HFF-Myc (cell line): ENCODE measurements at places on chromosomes 5 and 9.

DNA sequence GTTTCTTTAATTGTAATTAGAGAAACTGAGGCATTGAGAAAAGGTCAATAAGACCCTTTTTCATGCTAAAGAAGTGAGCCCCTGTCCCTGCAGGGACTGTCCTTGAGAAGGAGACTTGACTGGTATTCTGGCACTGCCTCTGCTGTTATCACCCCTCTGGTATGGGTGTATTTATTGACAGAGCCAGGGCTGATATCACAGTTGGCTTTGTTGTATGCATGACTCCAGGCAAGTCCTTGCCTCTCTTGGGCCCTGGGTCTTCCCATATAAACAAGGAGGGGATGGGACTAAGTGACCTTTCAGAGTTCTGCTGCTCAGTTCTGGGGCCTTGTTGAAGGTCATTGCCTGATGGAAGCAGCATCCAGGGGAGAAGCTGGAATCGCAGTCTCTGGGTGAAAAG lies 71.8 kb upstream of the PPARGC1B start:
- DNase-seq = no peak

DNA sequence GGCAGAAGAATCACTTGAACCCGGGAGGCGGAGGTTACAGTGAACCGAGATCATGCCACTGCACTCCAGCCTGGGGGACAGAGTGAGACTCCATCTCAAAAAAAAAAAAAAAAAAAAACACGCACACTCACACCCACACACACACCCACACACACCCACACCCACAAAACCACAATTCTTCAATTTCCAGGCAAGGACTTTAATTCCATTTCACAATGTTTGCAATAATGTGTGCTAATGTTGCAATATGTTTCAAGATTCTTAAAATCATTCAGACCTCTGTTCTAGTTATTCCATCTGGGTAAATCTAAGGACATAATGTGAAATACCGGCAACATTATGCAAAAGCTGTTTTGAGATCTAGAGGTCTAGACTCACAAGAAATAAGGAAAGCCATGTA lies 28.3 kb downstream of the CCDC69 start:
- DNase-seq = no peak

- no peak for DNase-seq
These were observed 8.3 kb downstream of the KLHL3 start for GRCh38 chr5:137727623-137728022.

DNA sequence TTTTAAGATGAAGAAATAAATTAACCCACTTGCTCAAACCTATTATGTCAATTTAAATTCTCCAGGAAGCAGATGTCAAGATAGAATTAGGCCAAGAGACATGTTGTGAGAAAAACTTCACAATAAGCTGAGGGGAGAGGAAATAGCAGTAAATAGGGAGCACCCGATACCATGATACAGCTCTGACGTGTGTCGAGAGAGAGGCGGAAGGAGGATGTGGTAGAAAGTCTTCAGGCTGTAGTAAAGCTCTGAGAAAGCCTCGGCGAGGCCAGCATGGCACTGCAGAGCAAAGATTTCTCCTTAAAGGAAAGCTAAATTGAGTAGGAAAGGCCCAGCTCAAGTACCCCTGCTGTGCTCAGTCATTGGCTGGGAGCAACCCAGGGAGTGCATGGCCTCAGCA lies 6.0 kb upstream of the PUM3 start:
- no peak for DNase-seq

DNA sequence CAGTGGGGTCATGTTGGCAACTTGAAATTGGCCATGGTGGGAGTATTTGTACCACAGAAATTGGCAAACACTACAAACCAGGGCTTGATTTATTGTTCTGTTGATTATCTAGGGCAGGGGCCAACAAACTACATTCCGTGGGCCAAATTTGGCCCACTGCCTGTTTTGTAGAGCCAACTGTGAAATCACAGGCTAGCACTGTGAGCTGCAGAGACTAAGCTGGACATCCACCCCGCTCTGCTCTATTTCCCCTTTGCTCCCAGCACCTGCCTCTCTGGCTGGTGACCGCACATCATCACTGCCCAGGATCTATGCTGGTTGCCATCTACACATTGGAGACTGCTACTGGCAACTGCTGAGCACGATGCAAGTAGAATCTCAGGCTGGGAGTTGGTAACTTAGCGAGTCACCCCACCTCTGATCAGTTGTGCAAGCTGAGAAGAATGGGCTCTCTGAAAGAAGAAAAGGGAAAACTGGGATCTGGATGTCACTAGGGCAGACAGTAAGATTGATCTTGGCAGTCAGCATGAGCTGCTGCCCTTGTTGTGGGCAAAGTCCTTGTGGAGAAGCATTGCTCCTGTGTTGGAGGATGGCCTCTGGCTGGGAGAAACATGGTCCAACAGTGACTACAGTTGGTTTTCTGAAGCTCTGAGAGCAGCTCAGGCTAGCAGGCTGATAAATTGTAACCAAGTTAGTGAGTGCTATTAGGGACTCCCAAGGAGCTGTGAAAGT lies 144.7 kb upstream of the RAD23B start:
- DNase-seq = no peak

DNA sequence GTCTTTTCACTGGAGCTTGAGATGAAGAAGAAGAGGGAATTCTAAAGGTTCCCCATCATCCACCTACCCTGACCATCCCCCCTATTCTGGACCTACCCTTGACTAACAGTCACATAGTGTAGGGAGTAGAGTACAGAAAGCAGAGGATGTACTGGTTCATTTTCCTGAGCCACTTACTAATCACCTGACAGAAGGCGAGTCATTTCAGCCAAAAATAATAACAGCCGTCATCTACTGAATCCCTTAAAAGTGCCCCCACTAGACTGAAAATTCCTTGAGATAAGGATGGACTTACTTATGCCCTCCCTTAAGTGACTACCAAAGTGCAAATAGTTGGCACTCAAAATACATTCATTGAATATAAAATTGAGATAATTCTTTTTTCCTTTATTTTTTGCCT lies 112.2 kb downstream of the FOXD1 start:
- no peak for DNase-seq

- DNase-seq = no peak
These were observed 6.5 kb upstream of the SYK start for GRCh38 chr9:90795084-90795483.

DNA sequence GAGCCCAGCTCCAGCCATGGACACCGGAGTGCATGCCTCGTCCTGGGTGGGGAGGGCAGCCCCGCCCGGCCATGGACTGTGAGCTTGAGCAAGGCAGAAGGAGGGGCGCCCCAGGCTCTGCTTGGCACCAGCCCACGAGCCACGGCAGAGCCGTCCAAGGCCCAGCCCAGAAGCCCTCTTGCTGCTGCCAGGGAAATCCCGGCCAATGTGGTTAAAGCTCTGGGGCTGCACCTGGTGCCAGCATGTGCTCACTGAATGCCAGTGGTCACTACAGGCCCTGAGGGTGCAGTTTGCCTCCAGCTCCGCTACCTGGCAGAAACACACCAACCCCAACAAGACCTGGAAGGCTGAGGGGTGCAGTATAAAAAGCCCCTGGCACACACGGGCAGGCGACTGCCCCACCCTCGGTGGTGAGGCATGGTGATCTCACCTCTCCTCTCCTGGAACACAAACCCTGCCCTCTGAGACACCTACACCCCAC lies 11.8 kb downstream of the BRD3 start:
- no peak for DNase-seq

GRCh38 chr5:98016771-98017170 lies 756.7 kb upstream of the RGMB start:
- no peak for DNase-seq

- no peak for DNase-seq
These were observed 12.8 kb downstream of the UGCG start for GRCh38 chr9:111909444-111909843.

DNA sequence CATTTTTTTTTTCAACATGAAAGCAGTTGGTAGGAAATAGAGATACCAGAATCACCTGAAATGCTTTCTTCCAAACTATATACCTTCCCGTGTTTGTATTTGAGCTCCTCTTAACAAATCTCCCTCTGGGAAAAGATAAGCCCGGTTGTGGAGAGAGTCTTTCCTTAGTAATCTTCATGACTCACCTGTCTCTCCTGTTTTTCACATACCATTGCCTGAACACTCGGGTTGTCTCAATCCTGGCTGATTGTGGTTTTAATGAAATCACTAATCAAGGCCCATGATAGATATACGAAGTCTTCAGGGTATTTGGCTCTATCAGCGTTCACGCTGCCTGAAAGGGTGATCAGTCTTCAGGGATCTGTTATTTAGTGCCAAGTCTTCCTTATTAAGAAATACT lies 136.7 kb downstream of the MAN2A1 start:
- no peak for DNase-seq

DNA sequence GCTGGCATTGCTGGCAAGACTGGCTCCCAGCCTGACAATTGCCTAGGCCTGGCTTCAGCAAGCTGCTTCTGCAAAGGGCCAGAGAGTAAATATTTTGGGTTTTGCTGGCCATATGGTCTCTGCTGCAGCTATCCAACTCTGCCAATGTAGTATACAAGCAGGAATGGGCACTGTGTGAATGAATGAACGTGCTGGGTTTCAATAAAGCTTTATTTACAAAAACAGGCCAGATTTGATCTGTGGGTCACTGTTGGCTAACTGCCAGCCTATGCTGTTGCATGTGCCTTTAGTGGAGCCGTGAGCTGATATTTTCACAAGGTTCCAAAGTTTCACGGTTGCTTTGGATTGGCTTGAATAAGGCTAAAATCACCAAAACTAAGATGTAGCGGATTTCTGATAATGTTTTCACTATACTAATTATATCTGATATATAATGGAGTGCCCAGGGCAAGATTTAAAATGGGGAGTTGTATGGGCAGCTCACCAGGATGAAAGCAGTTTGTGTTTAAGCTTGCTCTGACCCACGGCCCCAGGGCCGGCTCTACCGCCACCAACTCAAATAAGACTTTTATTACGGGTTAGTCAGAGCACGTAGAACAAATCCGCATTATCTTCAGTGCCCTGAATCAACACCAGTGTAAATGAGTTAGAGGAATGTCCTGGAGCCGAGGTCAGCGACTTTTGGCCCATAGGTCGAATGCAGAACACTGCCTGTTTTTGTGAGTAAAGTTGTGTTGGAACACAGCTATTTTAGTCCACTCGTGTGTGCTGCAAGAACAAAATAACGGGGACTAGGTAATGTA lies 98.6 kb upstream of the DAP start:
- DNase-seq = no peak

- DNase-seq = no peak
These were observed 84.7 kb upstream of the TNFSF8 start for GRCh38 chr9:115015018-115015635.

DNA sequence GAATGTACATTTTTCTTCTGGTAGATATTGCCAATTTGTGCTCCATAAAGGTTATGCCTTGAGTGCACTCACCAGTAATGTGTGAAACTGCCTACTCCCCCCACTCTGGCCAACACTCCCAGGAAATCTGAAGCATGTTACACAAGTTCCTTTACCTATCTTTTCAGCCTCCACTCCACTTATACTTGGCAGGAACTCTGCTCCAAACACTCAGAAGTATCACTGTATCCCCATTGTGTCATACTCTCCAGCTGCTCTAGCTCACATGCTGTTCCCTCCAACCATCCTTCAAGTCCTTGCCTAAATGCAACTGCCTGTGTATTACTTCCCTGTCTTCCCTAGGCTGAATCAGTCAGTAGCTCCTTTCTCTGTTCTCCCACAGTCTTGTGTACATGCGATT lies 28.3 kb downstream of the POU4F3 start:
- no peak for DNase-seq

- no peak for DNase-seq
These were observed 4.4 kb upstream of the TOR4A start for GRCh38 chr9:137273095-137273490.

DNA sequence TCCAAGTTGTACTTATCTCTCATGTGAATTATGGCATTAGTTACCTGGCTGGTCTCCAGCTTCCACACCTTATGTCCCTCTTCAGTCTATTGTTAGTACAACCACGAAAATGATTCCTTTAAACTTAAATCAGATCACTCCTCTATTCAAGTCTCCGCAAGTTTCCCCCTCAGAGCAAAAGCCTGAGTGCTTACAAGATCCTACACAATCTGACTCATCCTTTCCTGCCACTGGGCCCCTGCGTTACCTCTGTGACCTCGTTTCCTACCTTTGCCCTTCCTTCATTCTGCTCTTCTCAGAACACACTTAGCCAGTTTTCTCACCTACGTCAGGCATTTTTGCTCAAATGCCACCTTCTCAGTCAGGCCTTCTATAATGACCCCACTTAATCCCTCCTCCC lies 45.1 kb upstream of the GLIS3 start:
- DNase-seq = no peak

GRCh38 chr5:118461436-118461835 lies 526.9 kb downstream of the DTWD2 start:
- DNase-seq = no peak

- no peak for DNase-seq
These were observed 2257.5 kb upstream of the C9orf72 start for GRCh38 chr9:29830821-29831220.

DNA sequence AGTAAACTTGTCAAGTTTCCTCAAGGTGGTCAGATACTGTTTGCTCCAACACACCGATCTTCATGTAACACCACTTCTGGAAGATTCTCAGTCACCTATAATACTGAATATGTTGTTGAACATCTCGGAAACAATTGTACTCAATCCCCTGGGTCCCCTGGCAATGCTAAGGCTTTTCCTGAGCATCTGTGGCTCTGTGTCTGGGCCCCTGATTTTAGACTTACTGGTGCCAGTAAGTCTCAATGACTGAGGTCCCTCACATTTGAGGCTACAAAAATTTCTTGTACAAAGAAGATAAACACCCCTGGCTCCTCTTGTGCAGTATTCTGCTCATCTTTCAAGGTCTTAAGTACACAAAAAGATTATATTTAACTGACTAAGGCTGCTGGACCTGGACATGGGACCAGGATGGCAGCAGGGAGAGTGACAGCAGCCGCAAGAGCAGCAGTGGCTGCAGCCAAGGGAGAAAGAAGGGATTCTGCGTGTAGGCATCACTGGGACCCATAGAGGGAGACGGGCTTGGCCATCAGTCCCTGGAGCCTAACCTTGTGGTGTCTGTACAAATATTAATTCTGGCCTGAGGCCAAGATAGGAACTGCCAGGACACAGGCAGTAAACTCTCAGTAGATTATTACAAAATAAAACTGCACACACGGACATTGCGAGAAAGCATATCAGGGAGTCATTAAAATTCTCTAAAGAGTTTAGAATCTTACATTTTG lies 49.0 kb upstream of the TNPO1 start:
- no peak for DNase-seq

DNA sequence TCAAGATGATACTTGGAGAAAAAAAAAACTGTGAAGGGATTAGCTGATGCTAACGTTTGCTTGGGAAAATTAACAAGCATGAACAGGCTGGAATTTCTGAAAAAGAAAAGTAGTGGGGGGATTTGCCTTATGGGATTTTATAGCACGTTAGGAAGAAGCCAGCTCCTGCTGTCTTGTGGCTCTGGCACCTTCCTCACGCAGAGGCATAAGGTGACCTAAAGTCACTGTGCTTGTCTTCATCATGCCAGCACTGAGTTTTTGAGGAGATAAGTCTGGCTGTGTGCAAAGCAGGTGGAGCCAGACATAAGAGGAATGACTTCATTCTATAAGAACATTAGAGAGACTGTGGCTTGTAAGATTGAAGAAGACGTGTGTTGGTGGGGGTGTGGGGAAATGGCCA lies 94.4 kb upstream of the MAP1B start:
- DNase-seq = no peak
